ENCODE measurements at places on chromosomes 7 and 10.

DNA sequence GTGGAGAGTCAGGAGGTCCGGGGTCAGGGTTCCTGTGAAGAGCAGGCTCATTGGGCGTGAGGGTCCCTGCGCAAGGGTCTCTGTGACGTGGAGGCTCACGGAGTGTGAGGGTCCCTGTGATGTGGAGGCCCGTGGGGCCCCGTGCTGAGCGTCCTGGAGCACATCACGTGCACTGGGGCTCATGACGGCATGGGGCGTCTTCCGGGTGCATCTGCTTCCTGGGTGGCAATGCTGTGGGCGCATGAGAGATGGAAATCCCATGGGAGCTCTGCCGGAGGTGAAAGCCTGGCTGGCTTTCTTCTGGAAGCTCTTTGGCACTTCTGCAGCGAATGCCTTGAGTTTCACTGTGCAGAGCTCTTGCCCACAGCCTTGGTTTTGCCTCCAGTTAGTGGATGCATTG lies 71.4 kb downstream of the WDR37 start:
- DNase-seq = no peak

DNA sequence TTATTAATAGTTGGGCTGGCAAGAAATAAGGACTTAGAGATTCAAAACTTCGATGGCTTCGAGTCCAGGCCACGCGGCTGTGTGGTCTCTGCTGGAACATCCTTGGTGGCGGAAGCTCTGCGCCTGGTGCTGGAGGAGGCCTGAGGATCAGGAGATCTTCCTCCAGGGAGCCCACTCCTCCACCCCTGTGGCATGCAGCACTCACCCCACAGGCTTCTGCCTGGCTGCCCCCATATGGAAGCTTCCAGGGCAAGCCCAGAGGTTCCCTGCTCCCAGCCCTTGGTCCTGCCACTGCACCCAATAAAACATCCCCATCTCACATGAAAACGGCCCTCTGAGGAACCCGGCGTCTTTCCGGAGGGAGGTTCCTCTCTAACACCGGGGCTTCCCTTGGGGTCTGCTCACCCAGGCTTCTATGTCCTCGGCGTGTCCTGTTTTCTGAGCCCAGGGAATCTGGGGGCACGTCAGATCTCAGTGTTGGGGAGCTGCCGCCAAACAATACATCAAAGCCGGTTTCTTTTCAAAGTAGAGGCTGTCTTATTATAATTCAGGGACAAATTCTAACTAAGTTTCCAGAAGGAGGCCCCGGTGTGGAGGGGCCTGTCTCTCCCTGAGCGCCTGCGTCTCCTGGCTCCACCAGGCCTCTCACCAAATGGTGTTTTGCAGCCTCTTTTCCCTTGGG lies 32.4 kb downstream of the CALML3 start:
- no peak for DNase-seq

DNA sequence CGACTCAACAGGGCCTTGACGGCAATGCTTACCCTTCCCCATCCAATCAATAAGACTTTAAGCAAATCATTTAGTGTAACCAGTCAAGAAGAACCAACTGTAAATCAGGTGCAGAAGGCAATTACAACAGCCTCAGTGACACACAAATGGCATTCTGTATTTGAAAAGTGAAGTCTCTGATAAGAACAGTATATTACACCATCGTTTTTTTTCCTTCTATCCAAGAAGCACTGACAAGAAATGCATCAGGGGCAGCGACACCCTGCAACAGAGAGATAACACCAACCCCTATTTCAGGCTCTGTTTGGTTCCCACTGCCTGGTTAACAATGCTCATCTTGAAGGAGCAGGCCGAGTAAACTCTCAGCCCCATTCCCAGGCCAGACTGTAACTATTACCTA lies 204.0 kb upstream of the AOAH start:
- DNase-seq = no peak

DNA sequence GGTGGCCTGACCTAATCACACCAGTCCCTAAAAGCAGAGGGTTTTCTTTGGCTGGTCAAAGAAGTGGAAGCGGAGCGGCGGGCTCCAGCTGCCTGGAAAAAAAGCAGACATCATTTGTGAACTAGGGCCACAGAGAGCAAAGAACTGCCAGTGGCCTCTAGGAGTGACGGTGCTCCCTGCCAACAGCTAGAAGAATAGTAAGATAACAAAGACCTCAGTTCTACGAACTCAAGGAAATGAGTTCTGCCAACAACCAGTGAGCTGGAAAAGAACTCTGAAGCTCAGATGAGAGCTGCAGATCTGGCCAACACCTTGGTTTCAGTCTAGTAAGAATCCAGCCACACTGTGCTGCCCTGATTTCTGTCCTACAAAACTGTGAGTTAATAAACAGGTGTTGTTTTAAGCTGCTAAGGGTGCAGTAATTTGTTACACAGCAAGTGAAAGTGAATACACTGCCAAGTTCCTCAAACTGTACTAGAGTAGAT lies 178.0 kb downstream of the SRPK2 start:
- peak; percentile 60 for DNase-seq

- DNase-seq = no peak
Measured at GRCh38 chr10:36344240-36345174, 702.4 kb upstream of the FZD8 start.

DNA sequence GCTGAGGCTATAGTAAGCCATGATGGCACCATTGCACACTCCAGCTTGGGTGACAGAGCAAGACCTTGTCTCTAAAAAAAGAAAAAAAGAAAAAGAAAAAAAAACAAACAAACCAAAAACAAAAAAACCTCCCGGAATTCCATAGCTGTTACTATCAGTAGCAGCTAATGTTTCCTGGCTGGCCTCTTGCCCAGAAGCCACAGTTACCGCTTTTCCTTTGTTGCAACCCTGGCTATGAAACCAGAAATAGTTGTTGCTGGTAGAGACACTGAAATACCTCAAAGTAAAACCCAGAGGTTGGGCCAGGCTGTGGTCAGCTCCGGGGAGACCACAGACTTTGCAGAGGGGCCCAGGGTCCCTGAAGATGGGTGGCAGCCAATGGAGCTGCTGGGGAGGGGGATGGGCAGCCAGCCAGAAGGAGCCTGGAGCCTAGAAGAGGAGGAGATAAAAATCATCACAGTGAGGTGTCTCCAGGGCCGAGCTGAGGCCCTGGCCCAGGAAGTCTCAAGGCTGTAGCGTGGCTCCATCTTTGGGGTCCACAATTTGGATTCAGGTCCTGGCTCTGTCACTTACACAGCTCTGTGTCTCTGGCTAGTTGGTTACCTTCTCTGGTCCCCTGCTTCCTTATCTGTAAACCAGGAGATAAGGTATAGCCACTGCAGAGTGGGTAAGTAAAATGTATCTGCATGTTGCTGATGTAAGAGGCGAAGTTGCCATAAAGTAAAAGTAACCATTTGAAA lies 3.4 kb upstream of the CHST12 start:
- peak; percentile 49 for DNase-seq

- DNase-seq = no peak
Measured at GRCh38 chr7:45863715-45864114, 9.2 kb downstream of the CCDC201 start.

GRCh38 chr7:5692112-5692844 lies 89.2 kb downstream of the RNF216 start:
- no peak for DNase-seq

- no peak for DNase-seq
Measured at GRCh38 chr7:157009778-157010587, 480 bp downstream of the MNX1 start.

- no peak for DNase-seq
Measured at GRCh38 chr10:74049955-74050354, 52.0 kb downstream of the VCL start.

- no peak for DNase-seq
Measured at GRCh38 chr7:15845461-15845860, 159.0 kb upstream of the MEOX2 start.

- DNase-seq = no peak
Measured at GRCh38 chr7:41578700-41579099, 124.2 kb downstream of the INHBA start.

DNA sequence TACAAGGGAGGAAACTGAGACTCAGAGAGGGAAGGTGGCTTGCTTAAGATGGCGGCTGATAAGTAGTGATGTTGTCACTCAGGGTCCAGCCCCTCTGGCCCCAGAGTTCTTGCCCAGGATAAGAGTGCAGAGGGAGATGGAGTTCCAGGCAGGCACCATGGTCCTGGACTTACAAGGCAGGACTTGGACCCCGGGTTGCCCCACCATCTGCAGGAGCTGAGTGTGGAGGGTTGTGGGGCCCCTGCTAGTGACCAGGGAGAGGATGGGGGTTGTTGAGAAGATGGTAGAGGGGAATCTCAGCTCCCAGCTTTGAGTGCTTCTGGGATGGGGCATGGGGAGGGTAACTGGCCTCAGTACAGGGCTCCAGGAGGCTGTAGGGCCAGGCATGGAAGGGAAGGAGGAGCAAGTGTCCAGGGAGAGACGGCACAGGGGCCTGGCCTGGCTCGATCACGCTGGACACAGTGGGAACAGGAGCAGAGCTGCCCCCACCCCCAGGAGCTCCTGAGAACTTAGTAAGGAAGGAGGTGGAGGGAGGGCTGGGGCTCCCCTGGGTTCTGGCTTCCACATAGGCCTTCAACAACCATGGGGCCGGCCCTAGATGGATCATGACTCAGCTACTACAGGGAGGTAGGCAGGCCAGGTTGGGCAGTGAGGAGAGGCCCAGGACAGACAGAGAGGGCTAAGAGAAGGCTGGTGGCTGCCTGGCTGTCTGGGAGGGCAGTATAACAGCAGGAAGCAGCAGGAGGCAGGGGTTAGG lies 28.2 kb downstream of the PPIF start:
- DNase-seq = no peak

GRCh38 chr7:113246738-113247137 lies 128.4 kb upstream of the SMIM30 start:
- DNase-seq = no peak

DNA sequence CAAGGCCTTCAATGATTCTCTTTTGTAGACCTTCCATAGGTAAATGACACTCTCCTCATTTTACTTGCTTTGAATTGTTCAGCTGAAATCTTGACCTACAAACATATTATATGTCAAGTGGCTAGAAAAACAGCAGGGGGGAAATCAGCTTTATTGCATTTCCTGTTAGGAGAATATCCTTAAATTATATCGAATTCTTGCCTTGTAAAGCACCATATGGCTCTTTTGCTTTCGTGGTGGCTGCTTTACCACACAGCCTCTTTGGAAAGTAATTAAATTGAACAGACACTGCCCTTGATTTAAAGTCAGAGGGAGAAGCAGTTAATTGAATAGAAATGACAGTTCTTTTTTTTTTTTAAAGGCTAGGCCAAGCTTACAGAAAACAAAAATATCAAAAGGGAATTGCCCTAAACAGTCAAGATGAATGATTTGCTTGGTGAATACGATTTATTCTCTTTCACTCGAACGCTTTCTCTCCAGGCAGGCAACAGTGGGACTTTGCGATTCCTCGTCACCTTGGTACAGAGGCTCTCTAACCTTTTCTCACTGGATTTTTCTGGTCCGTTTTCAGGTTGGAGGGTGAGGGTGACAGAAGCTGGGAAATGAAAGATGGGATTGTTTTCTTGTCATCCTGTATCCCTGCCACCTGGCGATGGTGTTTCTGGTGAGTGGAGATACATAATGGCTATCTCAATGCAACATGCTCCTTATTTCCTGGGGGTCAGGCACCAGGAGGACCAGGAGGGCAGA lies 126.0 kb downstream of the GATA3 start:
- DNase-seq = no peak

GRCh38 chr7:90210981-90211380 lies 559 bp upstream of the STEAP2 start:
- DNase-seq = peak; percentile 80

- DNase-seq = peak; percentile 40
Measured at GRCh38 chr7:27763983-27764508, 24.1 kb downstream of the TAX1BP1 start.

- DNase-seq = no peak
Measured at GRCh38 chr10:21195252-21195651, 298.1 kb upstream of the NEBL start.

GRCh38 chr7:144050093-144050492 lies 1.3 kb downstream of the OR2A5 start:
- no peak for DNase-seq

DNA sequence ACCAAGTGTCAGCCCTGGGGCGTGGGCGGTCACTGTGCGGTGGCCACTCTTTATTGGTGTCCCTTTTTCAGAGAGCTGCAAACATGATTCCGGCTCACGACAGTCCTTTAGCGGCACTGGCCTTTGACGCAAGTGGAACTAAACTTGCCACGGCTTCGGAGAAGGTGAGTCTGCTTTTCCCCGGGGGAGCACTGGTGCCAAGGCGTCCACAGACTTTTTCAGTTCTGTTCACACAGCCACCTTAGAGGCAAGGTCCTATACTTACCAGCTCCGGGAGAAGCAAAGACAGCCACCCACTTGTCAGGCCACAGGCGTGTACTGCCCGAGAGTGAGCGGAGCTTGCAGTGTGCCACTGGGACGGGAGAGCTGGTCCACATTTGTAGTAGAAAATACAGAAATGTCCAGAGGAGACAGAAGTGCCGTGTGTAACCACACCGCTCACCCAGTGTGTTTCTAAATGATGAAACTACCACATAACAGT lies 27.9 kb downstream of the WIPI2 start:
- DNase-seq = no peak

DNA sequence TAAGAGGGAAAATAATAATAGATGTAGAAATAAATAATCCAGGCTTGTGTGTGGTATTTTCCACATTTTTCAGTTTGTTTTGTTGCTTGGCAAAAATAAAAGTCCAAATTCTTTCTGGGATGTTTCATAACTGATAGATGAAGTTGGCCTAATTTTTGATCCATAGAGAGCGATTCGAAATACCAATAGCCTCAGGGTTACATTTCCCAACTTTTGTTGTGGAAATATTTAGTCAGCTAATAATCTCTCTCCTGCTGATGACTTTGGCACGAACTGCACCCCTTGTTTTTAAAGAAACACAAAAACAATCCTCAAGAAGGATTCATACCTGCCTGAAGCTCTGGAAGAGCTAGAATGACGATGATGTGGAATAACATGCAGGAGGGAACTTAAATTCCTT lies 483.2 kb downstream of the ADRA2A start:
- no peak for DNase-seq

DNA sequence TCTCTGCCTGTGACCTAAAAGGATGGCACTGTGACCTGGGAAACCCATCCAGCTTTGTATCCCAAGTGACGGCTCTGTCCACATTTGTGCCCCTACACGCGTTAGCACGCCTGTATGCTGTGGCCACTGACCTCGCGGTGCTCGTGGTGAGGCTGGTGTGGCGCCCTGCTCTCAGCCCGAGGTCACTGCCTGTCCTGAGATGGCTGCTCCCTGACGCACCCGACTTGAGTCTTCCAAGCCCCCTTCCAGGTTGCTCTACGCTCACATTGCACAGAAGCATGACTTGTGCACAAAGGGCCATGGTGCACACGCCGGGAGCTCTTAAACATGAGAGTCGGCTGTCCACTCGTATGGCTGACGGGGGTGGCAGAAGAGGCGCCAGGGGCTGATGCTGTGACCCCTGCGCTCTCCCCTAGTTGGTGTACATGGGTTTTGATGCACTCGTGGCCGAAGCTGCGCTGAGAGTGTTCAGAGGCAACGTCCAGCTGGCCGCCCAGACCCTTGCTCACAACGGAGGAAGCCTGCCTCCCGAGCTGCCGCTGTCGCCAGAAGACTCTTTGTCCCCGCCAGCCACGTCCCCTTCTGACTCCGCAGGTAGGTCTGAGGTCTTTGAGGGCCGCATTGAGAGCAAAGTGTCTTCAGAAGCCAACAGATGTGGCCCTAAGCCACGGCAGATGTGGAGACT lies 33.5 kb downstream of the WDR86 start:
- no peak for DNase-seq
